ENCODE measurements at places on chromosomes 7 and 10.

- H3K4me1 ChIP-seq = no peaks in the 10 kb centered on the region
- H3K4me3 ChIP-seq = no peak overlapping the region
- no peak for DNase-seq
- no peak overlapping the region for H3K27ac ChIP-seq
- no peaks in the 10 kb centered on the region for H3K27me3 ChIP-seq
Measured at GRCh38 chr7:71472962-71473361, 341.0 kb downstream of the GALNT17 start.

DNA sequence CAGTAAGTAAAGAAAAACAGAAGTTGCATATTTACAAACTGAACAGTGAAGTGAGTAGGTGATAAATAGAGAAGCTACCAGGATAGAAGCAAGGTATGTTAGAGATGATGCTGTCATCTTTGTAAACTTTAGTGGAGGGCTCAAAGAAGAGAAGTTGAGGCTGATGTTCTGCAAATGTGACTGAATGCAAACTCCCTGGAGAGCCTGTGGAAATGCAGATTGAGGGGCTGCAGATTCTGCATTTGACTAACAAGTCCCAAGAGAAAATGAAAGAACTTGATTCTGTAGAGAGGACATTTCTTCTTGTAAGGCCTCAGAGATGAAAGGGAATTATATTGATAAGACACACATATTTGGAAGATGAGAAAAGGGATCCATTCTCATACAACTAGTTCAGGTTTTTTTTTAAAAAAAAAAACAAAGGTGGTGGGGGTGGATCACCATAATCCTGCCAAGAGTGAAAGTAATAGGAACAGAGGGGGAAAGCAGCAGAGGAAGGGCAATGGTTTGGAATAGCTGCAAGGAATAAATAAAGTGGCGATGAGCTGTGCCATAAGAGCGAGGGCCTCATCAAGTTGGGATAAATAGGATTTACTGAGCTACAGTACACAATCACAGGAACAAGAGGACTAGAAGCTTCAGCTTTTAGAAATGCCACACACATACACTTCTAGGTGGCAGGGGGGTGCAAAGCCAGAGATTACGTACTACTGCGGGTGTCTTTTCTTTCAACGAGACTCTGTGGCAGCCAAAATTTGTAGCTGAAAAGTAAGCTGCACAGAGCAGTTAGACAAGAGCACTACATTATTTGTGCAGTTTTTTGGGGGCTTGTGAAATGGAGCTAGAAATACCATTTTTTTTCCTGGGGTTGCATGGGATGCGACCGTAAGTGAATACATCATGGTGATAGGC lies 778.5 kb downstream of the NRG3 start:
- no peaks in the 10 kb centered on the region for H3K4me1 ChIP-seq
- H3K27me3 ChIP-seq = no peaks in the 10 kb centered on the region

GRCh38 chr10:77788496-77789010 lies 138.0 kb downstream of the DLG5 start:
- H3K4me3 ChIP-seq = no peak overlapping the region
- no peak overlapping the region for H3K27ac ChIP-seq
- H3K4me1 ChIP-seq = no peaks in the 10 kb centered on the region

DNA sequence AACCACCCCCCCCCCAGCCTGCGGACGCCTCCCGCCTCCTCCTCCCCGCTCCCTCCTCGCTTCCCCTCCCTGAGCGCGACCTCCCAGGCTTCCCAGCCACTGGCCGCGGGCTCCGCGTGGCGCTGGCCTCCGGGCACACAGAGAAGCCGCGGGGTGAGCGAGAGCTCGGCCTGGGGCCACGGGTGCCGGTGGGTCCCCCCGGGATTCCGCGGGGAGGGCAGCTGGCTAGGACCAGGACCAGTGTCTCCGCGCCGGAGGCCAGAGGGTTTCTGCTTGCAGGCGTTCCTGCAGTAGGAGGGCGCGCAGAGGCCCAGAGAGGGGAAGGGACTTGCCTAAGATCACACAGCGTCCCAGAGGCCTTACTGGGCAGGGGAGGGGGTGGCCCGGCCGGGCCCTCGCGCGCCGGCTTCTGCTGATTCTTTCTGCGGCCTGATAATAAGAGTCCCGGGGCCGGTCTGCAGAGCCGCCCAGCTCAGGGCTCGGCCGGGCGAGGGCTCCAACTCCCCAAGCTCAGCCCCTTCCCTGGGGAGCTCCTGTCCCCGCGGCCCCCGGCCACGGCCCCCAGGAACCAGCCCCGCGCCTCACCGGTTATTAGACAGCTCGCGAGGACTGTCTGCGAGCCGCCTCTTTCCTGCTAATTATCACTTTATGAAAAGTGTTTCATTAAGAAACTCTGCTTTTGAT lies 10.1 kb downstream of the UNCX start:
- no peaks in the 10 kb centered on the region for H3K36me3 ChIP-seq
- H3K4me1 ChIP-seq = no peaks in the 10 kb centered on the region
- H3K4me3 ChIP-seq = no peak overlapping the region

GRCh38 chr7:116431787-116432526 lies 67.6 kb upstream of the CAV2 start:
- H3K27me3 ChIP-seq = no peaks in the 10 kb centered on the region
- no peak overlapping the region for H3K4me3 ChIP-seq
- H3K4me1 ChIP-seq = no peaks in the 10 kb centered on the region
- H3K36me3 ChIP-seq = no peaks in the 10 kb centered on the region
- H3K27ac ChIP-seq = no peak overlapping the region

DNA sequence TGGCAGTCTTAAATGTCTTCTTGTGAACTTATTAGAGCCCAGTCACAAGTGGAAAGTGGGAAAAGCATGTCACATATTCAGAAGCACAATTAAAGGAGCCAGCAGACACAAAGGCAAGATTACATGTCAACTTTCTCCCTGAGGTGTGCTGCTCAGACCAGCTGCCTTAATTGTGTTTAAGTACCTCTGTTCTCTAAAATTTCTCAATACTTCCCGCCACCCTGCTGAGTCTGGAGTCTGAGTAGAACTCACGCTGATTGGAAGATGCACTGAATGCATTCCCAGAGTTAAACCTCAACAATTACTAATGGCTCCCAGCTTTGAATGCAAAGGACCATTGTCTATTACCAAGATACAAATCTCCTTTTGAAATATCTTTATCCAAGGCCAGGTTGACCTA lies 166.4 kb upstream of the COBL start:
- H3K4me3 ChIP-seq = no peak overlapping the region
- H3K4me1 ChIP-seq = no peaks in the 10 kb centered on the region
- H3K27ac ChIP-seq = no peak overlapping the region
- H3K27me3 ChIP-seq = no peaks in the 10 kb centered on the region

GRCh38 chr10:100656454-100656853 lies 88.9 kb upstream of the PAX2 start:
- H3K36me3 ChIP-seq = no peaks in the 10 kb centered on the region
- no peak overlapping the region for H3K4me3 ChIP-seq
- no peak overlapping the region for H3K27ac ChIP-seq
- DNase-seq = peak; percentile 24
- H3K4me1 ChIP-seq = peaks cover 8% of the 10 kb centered on the region

Measured in prostate gland (tissue), 2 donors.